ENCODE measurements at places on chromosomes 3 and 15.

GRCh38 chr15:60793656-60794055, 314.7 kb upstream of the ICE2 start:
- no peak for DNase-seq

GRCh38 chr15:58240191-58240932, 102.2 kb downstream of the AQP9 start:
- DNase-seq: no peak

- peak; percentile 29 for DNase-seq
Observed at GRCh38 chr3:180401226-180401625, 200.7 kb upstream of the TTC14 start.

DNA sequence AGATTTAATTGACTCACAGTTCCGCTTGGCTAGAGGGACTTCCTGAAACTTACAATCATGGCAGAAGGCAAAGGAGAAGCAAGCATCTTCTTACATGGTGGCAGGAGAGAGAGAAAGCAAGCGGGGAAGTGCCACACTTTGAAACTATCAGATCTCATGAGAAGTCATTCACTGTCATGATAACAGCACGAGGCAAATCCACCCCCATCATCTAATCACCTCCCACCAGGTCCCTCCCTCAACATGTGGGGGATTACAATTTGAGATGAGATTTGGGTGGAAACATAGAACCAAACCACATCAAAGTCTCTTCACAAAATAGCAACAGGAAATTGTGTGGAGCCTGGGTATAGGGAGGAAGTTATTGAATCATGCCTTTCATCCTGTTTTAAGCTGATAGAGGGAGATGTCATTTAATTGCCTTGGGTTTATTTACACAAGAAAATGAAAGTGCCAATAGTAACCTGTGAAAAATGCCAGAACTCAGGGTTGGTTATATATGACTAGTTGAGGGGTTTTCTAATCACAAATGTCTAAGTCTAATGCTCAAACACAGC, 624.8 kb upstream of the LMCD1 start:
- DNase-seq: no peak

DNA sequence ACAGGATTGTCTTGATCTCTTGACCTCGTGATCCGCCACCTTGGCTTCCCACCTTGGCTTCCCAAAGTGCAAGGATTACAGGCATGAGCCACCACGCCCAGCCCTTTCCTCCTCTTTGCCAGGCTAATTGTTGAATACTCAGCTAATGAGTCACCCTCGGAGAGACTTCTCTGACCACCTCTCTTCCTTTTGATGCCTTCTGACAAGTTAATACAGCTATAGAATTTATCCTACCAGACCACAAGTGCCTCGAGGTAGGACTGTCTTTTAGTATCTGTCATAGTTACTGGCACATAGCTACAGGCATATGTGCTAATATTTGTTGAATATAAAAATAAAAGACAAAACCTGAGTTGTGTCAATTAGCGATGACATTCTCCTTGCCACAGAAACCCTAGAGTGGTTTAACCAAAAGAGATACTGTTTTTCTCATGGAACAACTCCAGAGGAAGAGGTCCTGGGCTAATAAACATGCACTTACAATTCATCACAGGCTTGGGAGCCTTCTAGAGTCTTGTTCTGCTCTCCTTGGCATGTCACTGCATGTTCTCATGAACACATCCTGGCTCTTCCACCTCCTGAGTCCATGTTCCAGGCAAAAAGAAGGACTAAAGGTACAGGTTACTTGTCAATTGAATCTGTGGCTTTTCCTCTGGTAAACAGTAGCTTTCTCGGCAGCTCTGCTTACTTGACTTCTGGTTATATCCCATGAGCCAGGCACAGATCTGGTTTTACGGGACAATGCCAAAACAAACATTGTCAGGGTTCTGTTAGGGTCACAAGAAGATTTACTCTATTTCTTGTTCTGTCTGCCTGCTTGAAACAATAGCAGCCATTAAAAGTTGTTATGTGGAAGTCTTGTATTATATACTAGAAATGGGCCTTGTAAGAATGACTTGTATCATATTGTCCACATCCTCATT, 332.3 kb downstream of the THSD4 start:
- no peak for DNase-seq

All from D341Med (cell line).